ENCODE measurements at places on chromosomes 1 and 21.

DNA sequence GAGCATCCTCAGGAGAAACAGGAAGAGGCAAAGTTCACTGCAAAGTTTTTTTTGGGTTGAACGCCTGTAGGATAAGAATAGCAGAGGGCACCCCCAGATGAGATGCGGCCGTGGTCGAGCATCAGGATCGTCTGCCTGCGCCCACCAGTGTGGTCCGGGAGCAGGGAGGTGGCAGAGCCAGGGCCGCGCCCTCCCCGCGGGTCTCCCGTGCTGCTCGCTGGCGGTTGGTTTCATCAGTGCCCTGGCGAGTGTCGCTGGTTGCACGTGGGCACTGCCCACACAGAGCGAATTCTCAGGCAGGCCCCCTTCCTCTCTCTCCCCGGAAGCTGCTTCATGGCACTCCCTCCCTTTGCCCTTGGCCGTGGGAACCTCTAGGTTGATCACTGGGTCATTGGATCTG lies 120.0 kb downstream of the PCBP3 start:
- no peak for DNase-seq

GRCh38 chr21:15164678-15165303 lies 100.0 kb upstream of the NRIP1 start:
- DNase-seq, result no peak

DNA sequence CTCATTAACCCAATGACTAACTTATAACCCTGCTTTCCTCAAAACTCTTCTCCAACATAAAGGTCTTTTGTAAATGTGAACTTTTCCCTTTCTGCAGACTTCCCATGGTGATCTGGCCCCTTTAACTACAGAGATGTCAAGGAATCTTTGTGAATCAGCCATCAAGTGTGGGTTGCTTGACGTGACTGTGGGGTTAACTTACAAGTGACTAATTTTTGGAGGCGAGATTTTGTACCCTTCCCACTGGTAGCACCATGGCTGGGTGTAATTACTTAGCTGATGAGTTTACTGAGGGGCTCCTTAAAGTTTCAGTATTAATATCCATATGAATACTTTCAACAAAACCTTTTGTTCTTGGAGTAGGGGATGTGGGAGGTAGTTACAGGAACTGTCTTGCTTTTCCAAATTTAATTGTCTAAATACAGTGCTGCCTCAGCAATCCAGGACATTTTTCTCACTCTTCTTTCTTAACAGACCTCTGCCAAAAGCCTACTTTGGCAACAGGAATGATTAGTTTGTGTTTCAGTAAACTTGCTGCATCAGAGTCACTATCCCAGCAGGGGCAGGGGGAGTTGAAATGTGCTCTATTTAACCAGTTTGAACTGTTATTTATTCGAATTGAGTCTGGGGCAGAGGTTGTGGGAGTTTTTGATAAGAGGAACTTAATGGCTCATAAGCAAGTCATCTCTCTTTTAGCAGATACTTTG lies 217.3 kb upstream of the FGGY start:
- no peak for DNase-seq

DNA sequence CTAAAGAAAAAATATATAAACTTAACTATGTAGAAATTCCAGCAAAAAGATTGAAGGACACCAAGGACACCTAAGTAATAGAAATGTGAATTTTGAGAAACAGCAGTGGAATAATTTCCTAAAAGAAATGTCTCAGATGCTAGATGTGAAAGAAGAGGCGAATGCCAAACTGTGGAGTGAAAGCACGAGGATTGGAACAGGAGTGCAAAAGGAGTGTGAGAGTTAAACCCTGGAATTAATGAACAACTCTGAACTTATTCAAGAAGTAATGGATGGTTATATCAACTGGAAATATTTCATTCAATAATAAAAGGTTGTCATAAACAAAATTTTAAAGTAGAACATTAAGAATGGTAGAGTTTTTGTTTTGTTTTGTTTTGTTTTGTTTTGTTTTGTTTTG lies 78.5 kb upstream of the SGIP1 start:
- DNase-seq, result no peak

DNA sequence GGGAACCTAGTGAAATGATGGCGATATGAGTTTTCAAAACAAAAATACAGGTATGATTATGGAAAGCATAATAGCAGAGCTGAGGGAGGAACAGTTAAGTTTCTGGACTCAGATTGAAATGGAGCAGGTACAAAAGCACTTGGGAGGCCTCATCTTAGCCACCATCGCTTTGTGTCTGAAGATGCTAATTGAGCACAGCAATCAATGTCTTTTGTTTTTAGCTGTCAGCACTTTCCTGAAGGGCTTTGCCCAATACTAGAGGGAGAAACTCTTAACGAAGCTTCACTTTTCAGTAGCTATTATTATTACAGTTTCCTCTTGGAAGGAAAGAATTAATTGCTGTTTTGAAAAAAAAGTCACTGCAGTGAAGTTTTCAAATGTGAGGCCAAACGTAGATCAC lies 348.7 kb downstream of the RWDD3 start:
- no peak for DNase-seq

GRCh38 chr21:42595283-42596187 lies 57.9 kb upstream of the PDE9A start:
- DNase-seq, result no peak

DNA sequence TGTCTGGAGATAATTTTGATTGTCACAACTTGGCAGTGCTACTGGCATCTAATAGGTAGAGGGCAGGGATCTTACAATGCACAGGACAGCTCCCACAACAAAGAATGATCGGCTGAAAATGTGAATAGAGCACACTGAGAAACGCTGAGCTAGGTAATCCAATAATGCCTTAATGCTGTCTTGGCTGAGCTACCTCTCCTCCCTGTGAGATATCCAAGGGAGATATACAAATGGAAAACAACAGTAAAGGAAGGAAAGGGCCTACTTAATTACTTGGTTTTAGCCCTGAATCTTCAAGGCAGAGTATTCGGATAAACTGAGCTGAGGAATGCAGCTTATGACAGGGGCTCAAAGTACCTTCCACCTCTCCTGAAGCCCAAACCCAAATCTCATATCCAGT lies 2.9 kb downstream of the DNASE2B start:
- no peak for DNase-seq

- no peak for DNase-seq
Measured at GRCh38 chr1:162599451-162599850, 32.8 kb upstream of the DDR2 start.

- no peak for DNase-seq
Measured at GRCh38 chr1:243267914-243268653, 12.2 kb downstream of the SDCCAG8 start.

DNA sequence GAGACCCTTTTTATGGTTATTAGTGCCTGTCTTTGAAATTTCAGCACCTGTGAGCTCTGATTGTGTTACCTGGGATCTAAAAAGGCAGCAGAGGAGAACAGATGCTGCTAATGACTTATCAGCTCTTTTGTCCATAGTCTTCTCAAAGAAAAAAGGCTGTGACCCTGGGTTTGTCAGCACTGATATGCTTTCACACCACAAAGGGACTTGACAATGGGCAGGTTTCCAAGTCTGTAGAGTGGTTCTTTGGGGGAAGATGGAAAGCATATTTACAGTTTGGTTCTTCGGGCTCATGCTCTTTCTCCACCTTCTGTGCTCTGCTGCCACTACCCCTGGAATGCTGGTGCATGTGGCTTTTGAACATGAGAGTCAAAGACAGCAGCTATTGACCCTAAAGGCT lies 32.0 kb downstream of the DNAJC6 start:
- DNase-seq, result no peak

DNA sequence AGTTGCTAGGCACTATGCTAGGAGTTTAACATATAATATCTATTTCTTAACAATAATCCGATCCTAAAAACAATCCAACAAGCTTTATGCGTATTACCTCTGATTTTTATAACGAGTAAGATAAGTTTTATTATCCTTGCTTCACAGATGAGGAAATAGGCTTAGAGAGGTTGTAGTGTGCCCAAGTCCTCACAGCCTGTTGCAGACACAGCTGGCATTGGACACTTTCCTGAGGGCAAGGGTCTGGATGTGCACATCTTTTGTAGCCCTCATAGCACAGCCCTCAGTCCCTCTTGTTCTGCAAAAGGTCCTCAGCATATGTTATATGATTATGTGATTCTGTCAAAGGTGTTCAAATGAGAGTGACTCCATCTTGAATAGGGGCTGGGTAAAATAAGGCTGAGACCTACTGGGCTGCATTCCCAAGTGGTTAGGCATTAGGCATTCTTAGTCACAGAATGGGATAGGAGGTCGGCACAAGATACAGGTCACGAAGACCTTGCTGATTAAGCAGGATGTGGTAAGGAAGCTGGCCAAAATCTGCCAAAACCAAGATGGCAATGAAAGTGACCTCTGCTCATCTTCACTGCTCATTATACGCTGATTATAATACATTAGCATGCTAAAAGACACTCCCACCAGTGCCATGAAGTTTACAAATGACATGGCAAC lies 75.7 kb upstream of the F3 start:
- no peak for DNase-seq

GRCh38 chr1:14320986-14321385 lies 277.5 kb upstream of the KAZN start:
- no peak for DNase-seq
